ENCODE measurements at places on chromosomes 3 and 15.

GRCh38 chr3:146682171-146682570, 77.0 kb upstream of the PLSCR5 start:
- DNase-seq = no peak

GRCh38 chr15:29411299-29411698, 141.7 kb upstream of the NSMCE3 start:
- DNase-seq = no peak

GRCh38 chr15:65979316-65979715, 110.0 kb downstream of the RAB11A start:
- DNase-seq = no peak

DNA sequence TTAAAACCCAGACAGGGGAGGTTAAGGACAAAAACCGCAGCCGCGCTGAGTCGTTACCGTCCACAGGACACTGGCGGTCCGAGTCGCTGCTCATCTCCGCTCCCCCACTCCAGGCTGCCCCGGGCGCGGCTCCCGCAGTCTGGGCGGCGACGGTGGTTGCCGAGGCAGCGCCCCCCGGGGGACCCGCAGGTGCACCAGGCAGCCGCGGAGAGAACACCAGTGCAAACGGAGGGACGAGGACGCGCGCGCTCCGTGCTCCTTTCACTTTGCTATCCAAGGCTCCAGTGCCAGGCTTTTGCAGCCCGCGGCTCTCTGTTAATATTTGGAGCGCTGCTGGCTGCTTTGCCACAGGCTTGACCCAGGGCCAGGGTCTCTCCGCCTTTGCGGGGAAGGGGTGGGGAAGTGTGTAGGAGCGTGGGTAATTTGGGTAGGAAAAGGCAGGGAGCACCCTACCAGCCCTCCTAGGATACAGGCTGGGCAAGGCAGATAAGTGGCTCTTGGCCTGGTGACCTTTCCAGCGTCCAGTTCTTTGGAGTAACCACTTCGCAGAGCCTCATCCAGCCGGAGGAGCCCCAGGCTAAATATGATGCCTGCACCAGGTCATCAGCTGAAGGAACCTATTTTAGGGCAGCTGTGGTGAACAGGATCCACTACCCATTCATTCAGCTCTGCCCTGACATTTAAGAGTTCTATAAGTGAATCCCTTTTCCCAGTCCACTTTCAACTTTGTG, at the start of gene GADL1:
TSS of gene GADL1 (minus strand) at position 141 of the 731 bp plus-strand sequence. CDS start at position 94, 47 bp downstream.
- no peak for DNase-seq

DNA sequence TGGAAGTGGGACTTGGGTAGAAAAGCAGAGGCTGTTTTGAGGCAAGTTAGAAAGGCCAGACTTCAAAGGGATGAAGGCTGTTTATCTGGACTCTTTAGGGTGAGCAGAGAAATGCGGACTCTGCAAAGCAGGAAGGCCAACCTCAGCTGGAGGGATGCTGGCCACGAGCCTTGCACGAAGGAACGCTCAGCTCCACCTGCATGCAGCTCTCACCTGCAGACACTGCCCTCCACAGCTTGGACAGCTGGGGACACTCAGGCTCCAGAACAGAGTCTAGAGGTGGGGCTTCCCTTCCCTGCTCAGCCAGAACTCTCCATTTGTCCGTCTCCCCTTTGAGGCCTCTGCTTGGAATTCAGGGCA, 229.7 kb downstream of the ADAMTS17 start:
- DNase-seq = no peak
